ENCODE measurements at places on chromosomes 2 and 18.

DNA sequence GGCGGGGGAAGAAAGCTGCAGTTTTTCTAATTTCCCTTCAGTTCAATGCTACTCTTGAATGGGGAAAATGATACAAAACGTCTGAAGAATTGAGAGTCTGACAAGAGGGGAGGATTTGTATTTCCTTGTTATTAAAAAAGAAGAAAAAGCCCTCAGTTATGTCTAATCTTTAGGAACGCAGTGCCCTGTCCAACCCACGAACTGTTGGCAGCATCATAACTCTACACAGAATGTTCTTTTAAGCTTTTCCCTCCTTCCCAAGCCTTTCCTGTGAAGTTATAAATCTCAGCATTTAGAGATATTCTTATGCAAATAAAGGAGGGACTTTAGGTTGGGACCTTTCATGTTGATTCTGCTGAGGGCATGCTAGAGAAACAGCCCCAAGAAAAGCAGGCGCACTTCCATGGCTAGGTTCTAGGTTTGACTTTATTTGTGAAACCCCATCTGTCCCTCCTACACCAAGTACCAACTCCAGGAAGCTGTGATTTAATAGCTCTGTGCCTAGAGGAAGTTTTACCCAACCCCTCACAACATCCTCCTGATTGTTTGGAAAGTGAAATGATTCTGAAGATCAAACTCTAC, 288.6 kb downstream of the SETBP1 start:
- no peak for DNase-seq

- DNase-seq = peak; percentile 19
Measured at GRCh38 chr2:127092901-127093516, 13.9 kb downstream of the BIN1 start.

DNA sequence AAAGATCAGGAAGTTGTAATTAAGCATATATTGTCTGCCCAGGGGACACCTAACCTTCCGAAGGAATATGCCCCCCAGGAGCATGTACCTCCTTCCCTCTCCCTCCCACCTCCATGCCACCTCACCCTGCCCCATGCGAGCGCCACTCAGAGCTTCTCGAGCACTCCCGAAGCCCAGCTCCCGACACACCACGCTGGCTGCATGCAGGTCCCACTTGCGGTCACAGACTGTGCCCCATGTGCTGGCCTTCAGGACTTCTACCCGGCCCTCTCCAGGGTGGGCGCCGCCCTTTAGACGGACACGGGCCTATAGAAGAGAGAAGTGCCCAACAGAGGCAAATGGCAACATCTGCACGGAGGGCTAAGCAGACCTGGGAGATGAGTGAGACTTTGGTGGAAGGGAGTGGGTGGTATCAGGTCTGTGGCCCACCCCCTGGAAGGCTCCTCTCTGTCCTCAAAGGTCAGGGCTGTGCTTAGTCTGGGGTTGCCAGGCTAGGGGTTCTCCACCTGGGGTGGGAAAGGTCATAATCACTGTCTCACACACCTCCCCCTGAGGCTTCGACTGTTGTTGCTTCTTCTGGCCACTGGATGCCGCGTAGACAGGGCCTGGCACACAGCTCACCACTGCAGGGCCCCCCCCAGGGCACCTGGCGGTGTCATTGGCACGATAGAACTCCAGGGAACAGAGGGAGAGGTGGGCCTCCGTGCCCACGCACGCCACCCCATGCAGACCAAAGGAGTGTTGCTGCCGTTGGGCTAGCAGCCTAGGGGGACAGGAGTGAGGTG, 6.6 kb downstream of the HTRA2 start:
- no peak for DNase-seq

DNA sequence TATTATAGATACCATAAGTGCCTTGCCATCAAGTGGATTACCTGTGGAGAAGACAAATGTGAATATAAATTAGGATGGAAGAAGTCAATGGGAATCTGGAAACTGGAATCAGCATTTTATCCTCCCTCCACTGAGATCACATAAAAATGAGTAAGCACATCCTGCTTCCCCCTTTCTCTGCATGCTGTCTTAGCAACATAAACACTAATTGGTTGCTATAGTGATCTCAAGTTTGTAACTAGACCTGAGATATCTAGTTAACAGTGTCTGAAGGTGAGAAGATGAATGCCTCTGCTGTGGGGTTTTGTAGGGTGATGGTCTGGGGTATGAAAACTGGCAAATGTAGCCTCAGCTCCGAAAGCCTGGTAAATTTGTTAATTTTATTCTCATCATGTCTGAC, 1357.5 kb upstream of the CELF4 start:
- no peak for DNase-seq

- no peak for DNase-seq
Measured at GRCh38 chr2:109318150-109318948, 189.3 kb downstream of the SH3RF3 start.

- no peak for DNase-seq
Measured at GRCh38 chr2:70778676-70779075, 10.7 kb upstream of the ADD2 start.

DNA sequence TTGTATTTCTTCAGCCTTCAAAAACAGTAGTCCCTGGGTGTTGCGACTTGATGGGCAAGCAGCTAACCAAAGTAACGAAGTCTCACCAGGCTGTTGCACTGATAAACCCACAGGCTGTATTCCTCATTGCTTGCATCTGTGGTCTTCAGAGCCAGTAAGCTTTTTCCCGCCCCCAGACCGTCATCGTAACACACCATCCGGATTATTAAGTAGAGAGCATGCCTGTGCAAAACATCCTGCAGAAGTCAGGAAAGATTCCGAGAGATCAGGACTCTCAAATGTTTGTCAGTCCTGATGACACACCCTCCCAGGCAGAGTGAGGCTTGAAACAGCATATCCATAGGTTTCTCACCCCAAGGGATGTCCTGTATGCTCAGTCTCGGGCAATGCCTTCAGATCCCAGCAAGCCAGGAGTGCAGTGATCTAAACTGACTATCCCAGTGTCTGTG, 15.9 kb downstream of the ITGB1BP1 start:
- DNase-seq = no peak

- no peak for DNase-seq
Measured at GRCh38 chr2:211434773-211435172, 878.4 kb downstream of the CPS1 start.

GRCh38 chr2:119241205-119241532, 17.5 kb downstream of the STEAP3 start:
- no peak for DNase-seq

DNA sequence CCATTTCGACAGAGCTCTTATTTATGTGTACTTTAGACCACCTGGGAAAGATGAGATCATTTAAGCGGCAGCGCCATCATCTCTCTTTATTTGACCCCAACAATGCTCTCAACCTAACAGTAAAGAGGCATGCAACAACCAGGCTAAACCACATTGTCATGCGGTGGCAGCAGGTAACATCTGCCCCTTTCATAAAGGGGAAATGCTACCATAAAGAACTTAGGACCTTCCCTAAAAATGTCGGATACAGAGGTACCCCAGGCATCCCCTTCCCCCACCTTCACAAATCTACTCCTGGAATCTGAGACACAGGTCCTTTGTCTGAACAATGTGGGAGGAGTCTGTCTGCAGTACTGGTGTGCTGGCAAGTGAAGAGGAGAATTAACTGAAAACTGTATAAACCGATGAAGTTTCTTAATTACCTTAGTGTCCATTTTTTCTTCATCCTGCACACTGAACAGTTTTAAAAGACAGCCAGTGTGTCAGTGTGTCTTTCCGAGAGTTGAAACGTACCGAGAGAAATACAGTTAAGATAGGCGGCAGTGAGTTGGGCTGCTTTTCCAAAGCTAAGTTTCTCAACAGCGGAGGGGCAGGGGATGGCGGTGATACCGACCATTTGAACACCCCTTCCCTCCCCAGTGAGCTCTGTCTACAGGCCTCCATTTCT, 1.9 kb downstream of the MEX3C start:
- DNase-seq = peak; percentile 27

DNA sequence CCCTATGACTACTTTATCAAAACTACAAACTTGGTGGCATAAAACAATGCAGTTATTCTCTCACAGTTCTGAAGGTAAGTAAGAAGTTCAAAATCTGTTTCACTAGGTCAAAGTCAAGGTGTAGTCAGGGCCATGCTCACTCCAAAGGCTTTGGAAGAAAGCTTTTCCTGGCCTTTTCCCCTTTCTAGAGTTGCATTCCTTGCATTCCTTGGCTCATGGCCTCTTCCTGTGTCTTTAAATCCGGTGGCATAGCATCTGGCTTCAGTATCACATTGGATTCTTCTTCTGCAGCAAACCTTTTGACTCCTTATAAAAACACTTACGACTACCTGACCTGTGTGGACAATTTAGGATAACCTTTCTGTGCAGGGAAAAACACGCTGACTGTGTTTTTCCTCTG, 543.5 kb upstream of the HNMT start:
- peak; percentile 38 for DNase-seq

DNA sequence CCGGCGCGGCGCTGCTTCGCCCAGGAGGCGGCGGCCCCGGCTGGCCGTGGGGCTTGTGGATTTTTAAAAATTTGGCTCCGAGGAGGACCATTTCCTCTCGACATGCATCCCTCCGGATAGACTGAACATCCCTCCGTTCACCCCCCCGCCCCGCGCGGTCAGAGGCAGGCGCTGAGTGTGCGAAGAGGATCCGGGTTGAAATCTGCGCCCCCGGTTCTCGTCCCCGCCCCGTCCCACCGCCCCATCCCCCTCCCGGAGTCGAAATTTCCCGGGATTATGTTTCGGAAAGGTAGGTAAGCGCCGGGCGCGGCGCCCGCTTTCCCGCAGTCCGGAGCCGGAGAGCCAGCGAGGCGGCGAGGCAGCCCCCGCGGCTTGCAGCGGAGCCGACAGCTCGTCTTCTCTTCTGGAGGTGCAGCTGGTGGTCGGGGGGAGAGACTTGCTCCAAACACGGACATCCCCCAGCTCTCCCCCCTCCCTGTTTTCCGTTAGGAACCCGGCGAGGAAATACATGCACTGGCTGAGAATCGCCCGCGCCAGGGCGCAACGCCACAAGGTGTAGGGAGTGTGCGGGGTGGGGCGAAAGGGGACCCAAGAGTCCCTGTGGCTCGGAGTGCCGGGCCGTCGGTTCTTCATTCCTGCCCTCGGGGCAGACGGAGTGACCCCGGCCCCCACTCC, at the start of gene PRKCE:
Gene PRKCE (plus strand): TSS at position 261 of the 675 bp plus-strand sequence.
- DNase-seq = peak; percentile 47

- DNase-seq = peak; percentile 96
Measured at GRCh38 chr2:27809761-27810241, 38.3 kb downstream of the MRPL33 start.

- no peak for DNase-seq
Measured at GRCh38 chr2:117065912-117066311, 748.6 kb upstream of the DDX18 start.

DNA sequence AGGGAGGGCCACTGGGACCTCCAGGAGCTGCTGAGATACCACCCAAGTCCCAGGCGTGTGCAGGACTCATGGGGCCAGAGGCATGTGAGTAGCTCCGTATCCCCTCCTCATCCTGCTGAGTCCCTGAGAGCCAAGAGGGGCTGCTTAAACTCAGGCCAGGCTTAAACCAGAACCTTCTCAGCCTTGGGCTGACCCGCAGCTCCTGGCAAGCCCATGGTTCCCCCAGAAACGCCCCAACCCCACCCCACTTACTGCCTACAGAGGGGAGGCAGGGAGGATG, 2.5 kb upstream of the NMUR1 start:
- DNase-seq = no peak

DNA sequence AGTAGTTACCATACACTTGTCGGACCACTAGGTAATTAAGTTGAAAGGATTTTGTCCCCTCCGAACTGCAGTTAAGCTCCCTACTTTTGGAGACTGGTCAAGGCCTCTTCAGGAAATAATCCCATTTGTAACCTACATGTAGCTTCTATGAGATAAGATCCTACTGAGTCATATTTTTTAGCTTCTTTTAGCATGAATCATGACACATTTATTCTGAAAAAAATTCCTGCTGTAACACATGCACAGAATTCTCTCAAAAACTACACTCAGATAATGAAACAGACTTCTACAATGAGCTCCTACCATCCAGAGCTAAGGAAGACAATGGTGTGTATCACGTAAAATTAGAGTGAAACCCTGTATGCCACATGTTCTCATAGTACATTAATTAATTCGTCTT, 100.7 kb upstream of the CCDC195 start:
- DNase-seq = peak; percentile 82

- DNase-seq = no peak
Measured at GRCh38 chr2:66573821-66574233, 138.9 kb downstream of the MEIS1 start.

GRCh38 chr2:193935114-193935513, 1721.9 kb upstream of the SLC39A10 start:
- DNase-seq = no peak

GRCh38 chr2:168561991-168562390, 105.9 kb downstream of the CERS6 start:
- DNase-seq = no peak

DNA sequence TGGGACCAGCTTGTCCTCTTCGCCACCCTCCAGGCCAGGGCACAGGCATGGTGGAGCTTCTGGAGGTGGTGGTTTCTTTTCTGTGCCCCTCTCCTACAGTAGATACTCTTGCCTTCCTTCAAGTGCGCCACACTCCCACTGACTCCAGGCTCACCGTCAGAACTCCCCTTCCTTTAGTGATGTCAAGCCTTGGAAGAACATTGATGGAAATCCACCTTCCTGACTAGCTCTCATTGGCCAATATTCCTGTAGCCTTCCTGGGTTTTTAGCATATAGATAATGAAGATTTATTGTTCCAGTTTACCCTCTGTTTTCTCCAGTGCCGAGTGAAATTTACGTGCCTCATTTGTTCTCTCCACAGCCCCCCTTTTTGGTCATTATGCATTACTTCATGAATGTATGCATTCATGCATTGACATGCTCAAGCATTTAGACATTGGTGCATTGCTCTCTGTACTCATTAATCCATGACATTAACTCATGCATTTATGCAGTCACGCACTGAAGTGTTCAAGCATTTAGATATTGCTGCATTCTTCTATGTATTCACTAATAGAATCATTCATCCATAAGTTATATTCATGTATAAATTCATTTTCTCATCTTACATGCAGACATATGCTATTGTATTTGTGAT, 37.3 kb downstream of the PLB1 start:
- DNase-seq = no peak

DNA sequence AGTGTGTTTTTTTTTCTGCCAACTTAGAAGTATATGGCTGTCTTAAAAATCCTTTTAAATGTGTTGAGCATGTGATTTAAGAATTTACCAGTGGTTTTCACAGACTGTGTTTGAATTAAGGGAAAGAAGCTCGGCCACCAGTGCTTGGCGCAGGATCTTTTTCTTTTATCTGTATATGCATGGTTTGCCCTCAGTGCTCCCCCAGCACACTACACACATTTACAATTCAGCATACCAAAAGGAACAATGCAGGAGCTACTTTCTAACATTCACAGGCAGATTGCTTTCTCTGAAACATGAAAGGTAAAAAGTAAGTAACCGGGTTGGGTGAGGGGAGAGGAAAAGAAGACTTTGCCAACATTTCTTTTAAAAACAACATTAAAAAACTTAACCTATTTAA, 3.9 kb downstream of the SALL3 start:
- no peak for DNase-seq

- DNase-seq = no peak
Measured at GRCh38 chr18:46336278-46337111, 232.3 kb downstream of the HAUS1 start.

- DNase-seq = no peak
Measured at GRCh38 chr2:71896385-71897136, 251.1 kb downstream of the CYP26B1 start.

- DNase-seq = peak; percentile 47
Measured at GRCh38 chr2:204177977-204178522, 241.5 kb downstream of the ICOS start.
